Thoracic aorta (tissue), 2 donors: ENCODE measurements at places on chromosomes 6 and 20. TPM values are rescaled to one million over a fixed set of nuclear protein-coding genes. Genes with fewer than 3 reads are reported as not detected.

GRCh38 chr20:33837096-33837830 lies 26.1 kb downstream of the CHMP4B start:
- peaks cover 71% of the 10 kb centered on the region for H3K4me1 ChIP-seq
- H3K27me3 ChIP-seq = no peaks in the 10 kb centered on the region
- no peak overlapping the region for H3K4me3 ChIP-seq
- H3K36me3 ChIP-seq = no peaks in the 10 kb centered on the region

GRCh38 chr6:22350109-22350508 lies 53.3 kb upstream of the PRL start:
- H3K27me3 ChIP-seq = no peaks in the 10 kb centered on the region
- no peaks in the 10 kb centered on the region for H3K36me3 ChIP-seq
- no peak overlapping the region for H3K4me3 ChIP-seq
- no peak for DNase-seq
- H3K4me1 ChIP-seq = peaks cover 7% of the 10 kb centered on the region

ARHGAP18 gene
- total RNA-seq = 24.8 TPM

DNA sequence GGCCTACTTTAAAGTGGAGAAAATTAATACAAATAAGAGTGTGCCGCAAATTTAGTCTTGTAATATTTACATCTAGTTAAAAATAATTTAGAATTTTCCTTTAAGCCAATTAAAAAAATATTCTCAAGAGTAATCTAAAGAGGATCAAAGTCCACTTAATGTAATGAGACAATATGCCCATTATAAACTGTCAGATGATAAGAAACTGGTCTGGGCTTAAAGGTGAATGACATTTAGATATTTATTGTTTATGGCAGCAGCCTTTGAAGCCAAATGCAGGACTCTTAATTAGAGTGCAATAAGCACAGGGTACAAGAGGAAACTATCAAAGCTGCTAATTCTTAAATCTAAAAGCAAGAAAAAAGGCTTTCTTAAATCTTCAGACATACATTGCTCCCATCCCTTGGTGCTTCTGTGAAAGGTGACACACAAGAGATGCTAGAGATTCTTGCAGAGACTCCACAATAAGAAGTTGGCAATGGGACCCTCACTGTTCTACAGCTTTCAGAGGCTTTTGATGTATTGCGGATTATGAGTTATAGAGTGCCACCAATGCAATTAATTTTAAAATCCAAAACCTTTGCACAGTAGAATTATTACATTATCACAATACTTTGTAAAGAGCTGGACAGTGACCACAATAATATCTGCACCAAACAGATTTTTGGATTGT lies 116.1 kb downstream of the MAN1A1 start:
- H3K27me3 ChIP-seq = no peaks in the 10 kb centered on the region
- DNase-seq = no peak
- no peaks in the 10 kb centered on the region for H3K4me1 ChIP-seq
- no peaks in the 10 kb centered on the region for H3K36me3 ChIP-seq

CTAGE9 gene
- not detected for total RNA-seq

DNA sequence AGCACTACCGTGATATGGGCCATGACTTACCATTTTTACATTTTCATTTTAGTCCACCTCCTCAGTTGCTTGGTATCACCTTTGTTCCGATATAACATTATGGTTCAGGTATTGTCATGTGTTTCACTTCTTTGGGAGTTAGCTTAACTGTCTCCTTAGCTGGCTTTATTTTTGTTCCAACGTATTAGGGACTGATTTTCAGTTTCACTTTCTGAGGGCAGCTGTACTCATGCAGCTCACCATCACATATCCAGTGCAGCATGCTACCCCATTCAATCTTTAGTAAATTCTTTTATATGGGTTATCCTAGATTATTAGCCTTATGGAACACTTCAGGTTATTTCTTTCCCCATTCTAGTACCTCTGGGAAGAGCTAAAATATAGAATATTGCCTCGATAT lies 362.2 kb upstream of the IRAK1BP1 start:
- no peak for DNase-seq
- H3K27me3 ChIP-seq = no peaks in the 10 kb centered on the region
- H3K27ac ChIP-seq = no peak overlapping the region
- no peaks in the 10 kb centered on the region for H3K36me3 ChIP-seq

GRCh38 chr20:18263723-18264122 lies 24.6 kb upstream of the ZNF133 start:
- no peak overlapping the region for H3K27ac ChIP-seq
- DNase-seq = no peak
- H3K4me3 ChIP-seq = no peak overlapping the region
- H3K36me3 ChIP-seq = no peaks in the 10 kb centered on the region
- no peaks in the 10 kb centered on the region for H3K27me3 ChIP-seq
- H3K4me1 ChIP-seq = no peaks in the 10 kb centered on the region

- DNase-seq = no peak
- H3K27ac ChIP-seq = no peak overlapping the region
- peaks cover 3% of the 10 kb centered on the region for H3K36me3 ChIP-seq
- no peaks in the 10 kb centered on the region for H3K27me3 ChIP-seq
- peaks cover 6% of the 10 kb centered on the region for H3K4me1 ChIP-seq
These were observed 628 bp upstream of the ERGIC3 start for GRCh38 chr20:35541118-35541782.

DNA sequence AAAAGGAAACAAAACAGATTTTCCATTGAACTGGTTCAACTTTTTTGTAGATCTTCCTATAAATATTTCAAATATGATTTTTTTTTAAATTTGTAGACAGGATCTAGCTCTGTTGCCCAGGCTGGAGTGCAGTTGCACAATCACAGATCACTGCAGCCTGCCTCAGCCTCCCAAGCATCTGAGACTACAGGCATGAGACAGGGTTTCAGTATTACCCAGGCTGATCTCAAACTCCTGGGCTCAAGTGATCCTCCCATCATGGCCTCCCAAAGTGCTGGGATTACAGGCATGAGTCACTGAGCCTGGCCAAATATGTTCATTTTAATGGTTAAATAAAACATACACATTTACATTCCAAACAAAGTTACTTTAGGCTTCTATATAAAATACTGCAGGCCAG lies 33.6 kb downstream of the SAMHD1 start:
- no peak overlapping the region for H3K27ac ChIP-seq
- H3K36me3 ChIP-seq = peaks cover 57% of the 10 kb centered on the region
- H3K4me3 ChIP-seq = no peak overlapping the region
- H3K27me3 ChIP-seq = no peaks in the 10 kb centered on the region
- no peaks in the 10 kb centered on the region for H3K4me1 ChIP-seq
- no peak for DNase-seq

DNA sequence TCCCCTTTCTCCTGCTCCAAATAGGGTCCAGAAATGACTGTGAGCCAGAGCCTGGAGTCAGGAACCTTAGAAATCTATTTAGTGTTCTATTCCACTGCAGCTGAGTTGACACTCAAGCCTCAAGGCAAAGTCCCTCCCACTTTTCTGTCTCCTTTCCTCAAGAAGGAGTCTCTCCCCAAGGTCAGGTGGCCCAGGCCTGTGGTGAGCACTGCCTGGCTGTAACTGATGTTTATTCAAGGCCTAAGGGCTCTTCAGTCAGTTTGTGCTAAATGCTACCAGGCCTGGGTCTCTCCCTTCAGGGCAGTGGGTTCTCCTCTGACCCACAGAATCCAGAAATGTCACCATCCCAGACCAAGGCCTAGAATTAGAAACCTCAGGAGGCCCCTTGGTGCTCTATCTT lies 1042.9 kb upstream of the EPHA7 start:
- H3K27me3 ChIP-seq = no peaks in the 10 kb centered on the region
- H3K4me1 ChIP-seq = no peaks in the 10 kb centered on the region
- H3K36me3 ChIP-seq = no peaks in the 10 kb centered on the region
- H3K27ac ChIP-seq = no peak overlapping the region
- no peak overlapping the region for H3K4me3 ChIP-seq

DNA sequence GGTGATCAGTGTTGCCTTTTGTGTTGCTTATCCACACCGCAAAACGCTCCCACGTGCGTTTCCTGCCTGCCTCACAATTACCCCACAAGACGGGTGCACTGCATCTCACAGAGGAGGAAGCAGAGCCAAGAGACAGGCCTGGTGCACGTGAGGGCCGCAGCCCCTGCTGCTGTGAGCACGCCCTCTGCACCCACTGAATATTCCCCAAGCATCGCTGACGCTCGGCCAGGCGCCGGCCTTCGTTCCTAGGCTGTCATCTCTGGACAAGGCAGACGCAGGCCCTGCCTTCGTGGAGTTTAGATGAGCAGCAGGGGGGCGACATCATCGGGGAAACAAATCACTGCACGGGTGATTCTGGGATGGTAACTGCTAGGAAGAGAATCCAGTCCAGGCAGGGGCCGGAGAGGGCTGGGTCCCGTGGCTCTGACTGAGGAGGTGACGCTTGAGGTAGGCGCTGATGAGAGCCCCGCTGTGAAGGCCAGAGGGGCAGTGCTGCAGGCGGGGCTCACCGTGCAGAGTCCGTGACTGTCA lies 162.4 kb upstream of the QKI start:
- no peaks in the 10 kb centered on the region for H3K4me1 ChIP-seq
- H3K27ac ChIP-seq = no peak overlapping the region
- no peaks in the 10 kb centered on the region for H3K27me3 ChIP-seq
